ENCODE measurements at places on chromosomes 6 and 20.

DNA sequence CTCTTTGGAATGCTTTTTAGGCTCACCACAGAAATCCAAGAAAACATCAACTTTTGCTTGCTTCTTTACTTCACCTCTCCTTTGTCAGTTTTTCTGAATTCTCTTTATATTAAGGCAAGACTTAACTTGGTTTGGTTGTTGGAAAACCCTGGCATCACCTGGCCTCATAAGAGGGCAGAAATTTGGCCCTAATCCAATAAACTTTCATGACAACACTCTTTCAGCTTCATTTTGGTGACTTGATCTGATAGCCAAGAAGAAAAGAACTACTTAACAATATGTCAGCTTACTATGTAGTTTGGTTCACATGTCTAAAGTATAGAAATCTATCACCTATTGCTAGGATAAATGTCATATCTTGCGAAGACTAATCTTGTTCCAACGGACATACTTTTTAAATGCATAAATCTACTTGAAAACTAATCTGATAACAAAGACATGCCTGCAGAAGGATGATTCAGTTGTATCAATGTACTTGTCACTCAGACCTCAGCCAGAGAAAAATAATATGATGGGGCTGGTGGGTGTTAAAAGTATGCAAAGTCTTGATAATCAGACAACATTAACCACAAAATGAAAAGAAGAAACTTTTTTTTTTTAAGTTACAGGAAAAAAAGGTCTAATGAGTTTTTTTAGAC, 19.3 kb upstream of the HBS1L start:
- DNase-seq, result no peak

DNA sequence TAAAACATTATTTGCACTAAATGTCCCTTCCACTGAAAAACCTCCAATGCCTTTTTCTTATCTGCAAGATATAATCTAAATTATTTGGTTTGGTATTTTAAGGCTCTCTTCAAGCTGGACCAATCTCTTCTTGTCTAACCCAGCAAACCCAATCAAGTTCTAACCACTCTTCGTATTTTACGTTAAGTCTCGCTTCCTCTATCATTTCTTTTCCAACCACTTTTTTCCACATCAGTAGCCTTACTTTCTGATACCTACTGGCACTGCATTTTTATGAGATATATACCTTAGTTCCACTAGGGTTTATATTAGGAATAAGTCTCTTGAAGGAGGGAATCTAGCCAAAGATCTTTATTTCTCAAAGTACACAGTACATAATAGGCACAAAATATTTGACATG, 19.1 kb downstream of the FBXL4 start:
- no peak for DNase-seq

DNA sequence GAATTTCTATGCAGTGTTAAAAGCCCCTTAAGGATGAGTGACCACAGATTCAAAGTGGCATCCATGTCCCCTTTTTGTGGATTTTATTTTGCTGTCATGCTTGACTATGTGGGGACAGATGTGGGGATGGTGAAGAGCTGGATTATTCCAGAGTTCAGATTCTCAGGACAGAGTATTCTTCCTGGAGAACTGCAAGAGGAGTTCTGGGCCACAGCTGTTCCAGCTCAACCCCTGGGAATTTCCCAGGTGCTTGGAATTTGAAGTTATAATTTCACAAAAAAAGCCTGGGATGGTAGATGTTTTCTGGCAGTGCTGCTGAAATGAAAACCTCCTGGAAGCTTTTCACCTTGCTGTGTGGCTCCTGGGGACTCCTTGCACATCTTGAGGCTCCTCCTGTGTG, 671.8 kb upstream of the MARCKS start:
- DNase-seq, result no peak

- no peak for DNase-seq
Observed at GRCh38 chr6:160102956-160103824, 18.4 kb upstream of the SLC22A1 start.
